ENCODE measurements at places on chromosomes 5 and 9.

DNA sequence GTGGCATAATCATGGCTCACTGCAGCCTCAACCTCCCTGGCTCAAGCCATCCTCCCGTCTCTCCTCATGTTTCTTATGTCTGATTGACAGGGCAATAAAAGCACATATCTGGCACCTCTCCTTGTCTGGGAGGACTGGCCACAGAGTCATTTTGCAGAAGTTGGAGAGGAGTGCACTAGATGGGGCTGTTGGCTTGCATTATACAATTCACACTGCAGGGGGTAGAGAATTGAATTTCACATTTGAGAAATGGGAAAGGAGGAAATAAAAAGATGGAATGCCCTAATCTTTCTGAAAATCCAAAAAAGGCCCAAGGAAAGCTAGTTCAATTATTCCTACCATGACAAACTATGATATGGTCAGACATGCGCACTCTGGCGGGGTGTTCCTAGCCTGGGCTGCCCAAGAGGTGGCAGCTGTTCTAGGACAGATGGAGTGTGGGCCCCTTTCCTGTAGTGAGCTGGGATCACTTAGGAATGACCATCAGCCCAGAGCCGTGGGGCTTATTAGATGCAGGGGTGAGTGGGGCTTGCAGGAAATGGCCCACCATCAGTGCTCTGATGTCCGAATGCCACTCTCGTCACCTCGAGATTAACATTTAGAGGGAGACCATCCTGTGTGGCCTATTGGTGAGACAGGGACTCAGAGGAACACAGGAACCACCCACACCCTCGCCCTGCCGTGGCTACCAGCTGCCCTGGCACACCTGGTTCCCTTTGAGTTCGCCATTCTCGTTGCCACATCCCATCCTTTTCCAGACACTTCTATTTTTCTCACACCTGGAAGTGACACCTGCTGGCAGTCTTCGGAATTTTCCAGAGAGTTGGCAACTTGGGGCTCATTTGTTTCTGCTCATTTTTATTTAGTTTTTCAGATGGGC is 21.8 kb upstream of the ANKRD18A start:
- no peak overlapping the region for H3K4me3 ChIP-seq
- peaks cover 10% of the 10 kb centered on the region for H3K4me1 ChIP-seq
- no peak overlapping the region for H3K27ac ChIP-seq
- no peaks in the 10 kb centered on the region for H3K36me3 ChIP-seq
- peak; percentile 49 for DNase-seq
- H3K27me3 ChIP-seq: no peaks in the 10 kb centered on the region

- H3K36me3 ChIP-seq: peaks cover 85% of the 10 kb centered on the region
- no peaks in the 10 kb centered on the region for H3K27me3 ChIP-seq
- H3K4me1 ChIP-seq: peaks cover 27% of the 10 kb centered on the region
- no peak for DNase-seq
- no peak overlapping the region for H3K27ac ChIP-seq
Observed at GRCh38 chr5:1510151-1510561, 13.6 kb downstream of the LPCAT1 start.

DNA sequence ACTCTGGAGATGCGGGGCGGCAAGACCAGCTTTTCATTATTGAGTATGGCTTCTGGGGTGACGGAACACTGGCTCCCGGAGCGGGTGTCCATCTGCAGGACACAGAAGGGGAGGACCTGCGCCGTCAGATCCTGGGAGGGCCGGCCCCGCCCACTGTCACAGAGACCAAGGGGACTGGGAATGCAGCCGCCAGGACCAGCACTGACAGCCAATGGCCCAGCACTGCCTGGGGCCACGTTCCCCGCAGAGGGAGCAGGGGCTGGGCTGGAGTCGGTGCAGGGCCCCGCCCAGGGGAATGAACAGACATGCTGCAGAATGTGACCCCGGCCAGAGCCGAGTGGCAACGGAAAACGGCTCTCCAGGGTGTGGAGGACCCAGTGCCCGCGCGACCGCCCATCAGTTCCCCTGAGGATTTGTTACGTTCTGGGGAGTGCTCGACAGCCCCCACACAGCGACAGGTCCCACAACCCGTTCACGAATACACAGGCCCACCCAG is at the start of gene ZDHHC11:
Gene ZDHHC11 (minus strand): TSS at position 476 of the 496 bp plus-strand sequence. CDS start 384 bp downstream, at position 92.
- H3K36me3 ChIP-seq: no peaks in the 10 kb centered on the region
- peaks cover 2% of the 10 kb centered on the region for H3K4me1 ChIP-seq
- H3K4me3 ChIP-seq: no peak within 1 kb of the TSS
- H3K27me3 ChIP-seq: peaks cover 4% of the 10 kb centered on the region
- no peak within 1 kb of the TSS for H3K27ac ChIP-seq
- DNase-seq: no peak

DNA sequence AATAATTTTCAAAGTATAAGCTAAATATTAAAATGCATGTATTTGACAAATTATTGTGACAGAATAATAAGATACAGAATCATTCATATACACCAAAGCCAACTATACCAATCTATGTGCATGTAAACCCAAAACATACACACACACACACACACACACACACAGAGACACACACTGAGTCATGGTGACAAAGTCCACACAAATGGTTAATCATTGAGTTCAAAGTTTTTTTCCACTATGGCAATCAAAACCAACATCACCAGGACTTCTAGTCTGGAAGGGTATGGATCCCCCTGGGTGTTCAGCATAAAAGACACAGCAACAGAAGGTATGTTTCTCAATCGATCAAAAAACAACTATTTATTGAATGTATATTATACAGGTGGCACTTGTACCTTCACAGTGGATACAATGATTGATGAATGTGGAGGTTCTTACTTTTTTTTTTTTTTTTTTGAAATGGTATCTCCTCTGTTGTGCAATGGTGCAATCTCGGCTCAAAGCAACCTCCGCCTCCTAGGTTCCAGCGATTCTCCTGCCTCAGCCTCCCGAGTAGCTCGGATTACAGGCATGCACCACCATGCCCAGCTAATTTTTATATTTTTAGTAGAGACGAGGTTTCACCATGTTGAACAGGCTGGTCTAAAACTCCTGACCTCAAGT is 137.0 kb downstream of the PDE4D start:
- no peaks in the 10 kb centered on the region for H3K36me3 ChIP-seq
- H3K4me3 ChIP-seq: no peak overlapping the region
- no peak overlapping the region for H3K27ac ChIP-seq

DNA sequence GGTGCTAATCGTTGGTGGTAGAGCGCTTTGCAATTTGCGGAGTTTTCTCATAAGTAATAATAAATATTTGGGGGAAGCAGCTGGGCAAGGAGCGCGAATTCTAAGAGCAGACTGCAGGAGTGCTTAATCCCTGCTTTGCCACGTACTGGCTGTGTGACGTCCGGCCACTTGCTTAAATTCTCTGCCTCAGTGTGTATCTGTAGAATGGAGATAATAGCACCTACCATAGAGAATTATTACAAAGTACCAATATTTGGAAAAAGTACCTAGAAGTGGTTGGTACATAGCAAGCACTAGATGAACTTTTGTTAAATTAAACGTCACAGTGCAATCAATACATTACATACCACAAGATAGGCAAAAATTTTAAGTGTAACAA is 598 bp upstream of the TMED7 start:
- no peak for DNase-seq
- H3K4me3 ChIP-seq: peak overlapping the region; percentile 92
- H3K27me3 ChIP-seq: no peaks in the 10 kb centered on the region
- H3K36me3 ChIP-seq: peaks cover 7% of the 10 kb centered on the region

DNA sequence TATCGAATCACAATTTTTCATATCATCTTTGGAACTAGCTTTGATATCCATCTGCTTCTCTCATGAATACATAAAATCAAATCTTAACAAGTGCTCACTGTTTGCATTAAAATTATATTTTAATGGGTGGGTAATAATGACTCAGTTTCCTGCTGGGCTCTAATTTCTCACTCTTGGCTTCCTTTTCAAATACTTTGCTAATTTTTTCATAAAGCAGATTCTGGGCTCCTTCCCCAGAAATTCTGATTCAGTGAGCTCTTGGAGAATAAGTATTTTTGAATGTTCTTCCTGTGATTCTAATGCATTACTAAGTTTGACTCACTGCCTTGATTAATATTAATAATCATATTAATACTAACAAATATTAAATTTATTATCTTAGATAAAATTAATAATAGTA is 48.9 kb downstream of the YIPF5 start:
- H3K4me3 ChIP-seq: no peak overlapping the region
- DNase-seq: no peak
- H3K27ac ChIP-seq: no peak overlapping the region
- no peaks in the 10 kb centered on the region for H3K27me3 ChIP-seq
- peaks cover 2% of the 10 kb centered on the region for H3K4me1 ChIP-seq

- peaks cover 2% of the 10 kb centered on the region for H3K4me1 ChIP-seq
- no peaks in the 10 kb centered on the region for H3K36me3 ChIP-seq
- no peak for DNase-seq
- H3K27ac ChIP-seq: no peak overlapping the region
- H3K27me3 ChIP-seq: no peaks in the 10 kb centered on the region
Observed at GRCh38 chr5:74401946-74402320, 238.6 kb downstream of the ENC1 start.

DNA sequence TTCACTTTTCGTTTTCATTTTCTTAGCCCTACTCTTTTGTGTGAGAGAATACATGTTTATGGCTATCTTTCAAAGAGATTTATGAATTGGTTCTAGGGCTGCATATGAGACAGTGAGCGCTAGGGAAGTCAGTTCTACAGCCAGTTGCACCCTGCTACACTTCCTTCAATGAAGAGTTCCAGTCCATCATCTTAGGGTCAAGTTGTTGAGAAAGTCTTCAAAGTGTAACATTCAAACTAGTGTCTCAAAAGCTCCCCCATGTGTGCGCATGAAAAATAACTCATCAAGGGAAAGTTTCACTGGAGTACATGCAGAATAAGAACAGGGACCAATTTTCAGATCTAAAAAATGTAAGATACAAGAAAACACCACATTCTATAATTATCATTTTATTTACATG is 317.2 kb downstream of the DEPDC1B start:
- DNase-seq: peak; percentile 39
- H3K36me3 ChIP-seq: no peaks in the 10 kb centered on the region
- no peaks in the 10 kb centered on the region for H3K4me1 ChIP-seq

GRCh38 chr5:174273325-174273724 is 227.8 kb downstream of the NSG2 start:
- no peak for DNase-seq
- no peak overlapping the region for H3K4me3 ChIP-seq
- H3K4me1 ChIP-seq: no peaks in the 10 kb centered on the region
- no peaks in the 10 kb centered on the region for H3K27me3 ChIP-seq
- H3K36me3 ChIP-seq: no peaks in the 10 kb centered on the region
- no peak overlapping the region for H3K27ac ChIP-seq

GRCh38 chr5:169901896-169902295 is 78.4 kb downstream of the INSYN2B start:
- H3K36me3 ChIP-seq: no peaks in the 10 kb centered on the region
- no peak overlapping the region for H3K27ac ChIP-seq
- H3K27me3 ChIP-seq: no peaks in the 10 kb centered on the region
- DNase-seq: no peak
- H3K4me1 ChIP-seq: no peaks in the 10 kb centered on the region

GRCh38 chr5:88824892-88825583 is 57.9 kb downstream of the MEF2C start:
- H3K4me1 ChIP-seq: no peaks in the 10 kb centered on the region
- H3K27me3 ChIP-seq: no peaks in the 10 kb centered on the region
- peak; percentile 65 for DNase-seq
- H3K36me3 ChIP-seq: no peaks in the 10 kb centered on the region

GRCh38 chr5:139838381-139839197 is 43.0 kb downstream of the PSD2 start:
- H3K4me1 ChIP-seq: no peaks in the 10 kb centered on the region
- DNase-seq: no peak
- no peak overlapping the region for H3K27ac ChIP-seq
- H3K36me3 ChIP-seq: no peaks in the 10 kb centered on the region
- H3K4me3 ChIP-seq: no peak overlapping the region
- H3K27me3 ChIP-seq: peaks cover 51% of the 10 kb centered on the region

GRCh38 chr5:14577971-14578370 is 3.6 kb upstream of the OTULINL start:
- H3K27me3 ChIP-seq: peaks cover 22% of the 10 kb centered on the region
- no peak for DNase-seq
- H3K4me1 ChIP-seq: peaks cover 8% of the 10 kb centered on the region
- no peak overlapping the region for H3K27ac ChIP-seq
- H3K36me3 ChIP-seq: no peaks in the 10 kb centered on the region

DNA sequence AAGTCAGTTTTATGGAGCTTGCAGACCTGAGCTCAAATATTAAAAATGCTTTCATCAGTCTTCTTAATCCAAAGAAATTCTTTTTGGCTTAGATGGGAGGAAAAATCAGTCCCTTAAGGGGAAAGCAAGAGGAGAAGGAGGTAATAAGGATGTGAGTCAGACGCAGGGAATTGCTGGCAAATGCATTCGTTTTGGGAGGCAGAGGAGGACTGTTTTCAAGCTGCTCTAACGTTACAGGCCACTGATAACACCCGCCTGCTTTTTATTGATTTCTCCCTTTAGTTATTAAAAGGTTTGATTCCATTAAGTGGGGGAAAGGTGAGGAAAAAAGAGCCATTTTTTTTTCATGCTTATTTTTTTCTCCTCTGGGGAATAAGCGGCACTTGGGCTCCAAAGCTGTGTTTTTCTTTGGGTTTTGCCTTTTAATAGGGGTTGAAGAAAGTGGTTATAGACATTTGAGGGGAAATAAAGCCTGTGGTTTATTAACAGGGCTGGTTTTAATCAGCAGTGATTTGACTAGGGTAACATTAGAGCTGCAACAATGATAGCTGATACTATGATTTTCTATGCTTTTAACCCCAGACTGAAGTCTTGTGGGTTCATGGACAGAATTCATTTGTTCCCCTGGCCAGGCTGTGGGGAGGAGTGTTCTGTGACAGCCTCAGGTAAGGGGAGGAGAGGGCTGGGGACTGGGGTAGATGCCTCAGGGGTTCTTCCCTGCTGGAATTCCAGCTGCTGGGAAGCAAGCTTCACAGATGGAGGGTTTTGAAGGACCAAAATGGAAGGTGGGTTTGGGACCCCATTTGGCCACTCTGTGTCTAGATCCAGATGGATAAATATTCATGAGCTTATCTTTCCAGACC is 225.2 kb downstream of the GAS1 start:
- no peaks in the 10 kb centered on the region for H3K27me3 ChIP-seq
- DNase-seq: peak; percentile 27
- no peaks in the 10 kb centered on the region for H3K36me3 ChIP-seq
- H3K4me1 ChIP-seq: peaks cover 10% of the 10 kb centered on the region
- H3K4me3 ChIP-seq: peak overlapping the region; percentile 60
- H3K27ac ChIP-seq: peak overlapping the region; percentile 59

- no peaks in the 10 kb centered on the region for H3K27me3 ChIP-seq
- H3K4me1 ChIP-seq: no peaks in the 10 kb centered on the region
- H3K4me3 ChIP-seq: no peak overlapping the region
- DNase-seq: peak; percentile 51
Observed at GRCh38 chr9:107809871-107810460, 320.4 kb upstream of the KLF4 start.

- peak overlapping the region; percentile 40 for H3K4me3 ChIP-seq
- H3K27ac ChIP-seq: peak overlapping the region; percentile 86
- peaks cover 7% of the 10 kb centered on the region for H3K4me1 ChIP-seq
- no peaks in the 10 kb centered on the region for H3K36me3 ChIP-seq
- peak; percentile 93 for DNase-seq
Observed at GRCh38 chr9:116951588-116952435, 264.7 kb downstream of the TRIM32 start.
